ENCODE measurements at places on chromosomes 3 and 15.

DNA sequence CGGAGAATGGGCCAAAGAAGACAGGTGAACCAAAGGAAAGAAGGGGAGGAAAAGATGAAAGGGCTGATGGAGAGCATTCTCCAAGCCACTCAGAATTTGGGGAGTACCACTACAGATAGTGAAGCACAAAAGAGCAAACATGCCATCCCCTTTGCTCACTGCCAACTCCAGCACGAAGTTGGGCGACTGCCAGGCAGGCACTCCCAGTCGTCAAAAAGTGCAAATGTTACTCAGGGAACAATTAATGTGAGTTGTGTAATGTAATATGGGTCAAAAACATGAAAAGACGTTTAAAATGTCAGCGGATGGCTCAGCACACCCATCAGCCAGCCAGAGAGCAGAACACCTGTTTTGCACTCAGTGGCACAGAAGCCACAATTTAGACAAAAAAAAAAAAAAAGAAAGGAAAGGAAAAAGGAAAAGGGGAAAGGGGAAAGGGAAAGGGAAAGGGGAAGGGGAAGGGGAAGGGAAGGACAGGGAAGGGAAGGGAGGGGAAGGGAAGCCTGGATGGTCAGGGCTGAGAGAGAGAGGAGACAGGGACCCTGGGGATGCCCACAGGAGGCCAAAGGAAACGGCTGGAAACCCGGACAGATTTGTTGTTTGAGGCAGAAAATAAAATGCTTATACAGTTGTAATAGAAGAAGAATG is 82.7 kb downstream of the COL8A1 start:
- DNase-seq, result no peak

- DNase-seq, result no peak
Measured at GRCh38 chr3:16944356-16944755, 59.6 kb downstream of the PLCL2 start.

GRCh38 chr3:36165509-36166290 is 214.6 kb upstream of the STAC start:
- no peak for DNase-seq

DNA sequence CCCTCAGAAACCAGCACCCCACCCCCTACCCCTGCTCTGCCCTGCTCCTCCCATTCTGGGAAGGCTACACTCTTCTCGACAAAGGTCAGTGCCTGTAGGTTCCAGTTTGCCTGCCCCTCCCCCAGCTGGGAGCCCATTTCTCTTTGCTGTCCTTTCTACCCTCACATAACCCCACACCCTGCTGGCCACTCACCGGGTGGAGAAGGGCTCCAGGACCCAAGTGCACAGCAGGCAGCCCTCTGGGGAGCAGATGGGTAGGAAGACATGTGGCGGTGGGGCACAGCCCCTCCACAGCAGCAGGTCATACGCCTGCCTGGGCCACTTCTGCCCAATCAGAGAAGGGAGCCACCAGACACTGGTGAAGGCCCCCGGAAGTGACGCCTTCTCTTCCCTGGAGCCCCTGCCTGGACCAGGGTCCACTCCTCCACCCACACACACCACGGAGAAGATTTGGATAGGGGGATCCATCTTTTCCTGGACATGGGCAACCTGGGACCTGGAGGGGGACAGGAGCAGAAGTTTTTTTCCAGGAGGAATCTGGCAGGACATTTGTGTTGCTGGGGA is at the start of gene THPO:
THPO (minus strand) TSS at position 326 of the 564 bp plus-strand sequence. CDS start 1,948 bp downstream, outside the sequence.
- no peak for DNase-seq

DNA sequence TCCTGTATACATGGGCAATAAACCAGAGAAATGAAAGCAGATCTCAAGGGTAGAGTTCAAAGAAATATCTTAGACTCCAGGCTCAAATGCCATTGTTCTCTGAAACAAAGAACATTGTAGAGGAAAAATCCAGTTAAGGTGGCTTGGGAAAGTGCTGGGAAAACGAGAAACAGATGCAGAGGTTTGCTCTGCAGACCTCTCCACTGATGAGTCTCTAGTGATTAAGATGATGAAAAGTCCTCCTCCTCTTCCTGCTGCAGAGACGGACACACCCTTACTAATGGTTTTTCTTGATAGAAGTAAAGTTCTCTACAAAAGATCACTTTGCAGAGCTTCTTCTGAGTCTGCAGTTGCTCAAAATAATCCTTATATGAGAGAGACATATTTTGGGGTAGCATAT is 264.7 kb downstream of the GABRG3 start:
- no peak for DNase-seq
